Stimulated activated memory B cell treated with anti-CD40 and anti-IgM and Interleukin-4, amounts not matched to agents 10 μg/mL and 1 μg/mL and 100 μg/mL, for 72 hours (primary cell): ENCODE measurements at places on chromosomes 5 and 9.
A peak's percentile ranks its signal among the peaks of the same experiment; 100 is the strongest.

DNA sequence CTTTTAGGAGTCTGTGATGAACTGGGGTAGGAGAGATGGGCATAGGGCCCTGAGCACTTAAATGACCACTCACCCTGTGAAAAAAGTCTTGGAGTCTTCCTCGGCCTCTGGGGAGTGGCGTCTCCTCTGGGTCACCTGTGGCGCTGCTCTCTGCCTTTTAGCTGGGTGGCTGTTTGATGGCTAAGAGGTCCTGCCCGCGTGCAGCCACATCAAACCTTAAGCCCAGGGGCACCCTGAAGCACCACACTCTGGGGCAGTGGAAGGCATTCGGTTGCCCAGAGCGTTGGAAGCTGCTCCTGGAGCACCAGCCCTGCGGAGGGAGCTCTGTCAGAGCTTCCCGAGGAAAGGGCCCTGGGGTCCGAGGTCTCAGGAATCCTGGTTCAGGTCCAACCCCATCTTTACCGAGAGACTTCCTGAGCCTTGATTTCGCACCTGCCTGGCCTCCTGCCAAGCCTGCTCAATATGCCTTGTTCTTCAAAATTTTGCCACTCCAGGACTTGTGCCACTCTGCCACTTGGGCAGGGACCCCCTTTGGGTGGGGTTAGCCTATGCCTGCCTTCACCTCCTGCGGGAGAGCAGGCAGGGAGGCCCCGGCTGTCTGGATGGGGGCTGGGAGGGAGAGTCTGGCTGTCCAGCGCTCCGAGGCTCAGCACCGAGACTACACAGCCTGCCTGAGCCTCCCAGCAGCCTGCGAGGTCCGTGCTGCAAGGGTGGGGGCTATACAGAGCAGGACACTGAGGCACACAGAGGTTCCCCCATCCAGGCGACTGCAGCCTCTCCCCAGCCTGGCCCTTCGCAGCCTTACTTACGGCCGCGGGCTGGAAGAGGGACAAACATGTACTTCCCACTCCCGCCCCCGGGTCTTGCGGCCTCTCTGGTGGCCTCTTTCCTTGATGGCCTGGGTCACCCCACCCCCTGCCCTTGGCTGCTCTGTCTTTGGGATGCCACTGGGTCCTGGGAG lies 63.4 kb upstream of the RNU6ATAC start:
- ATAC-seq, result no peak

DNA sequence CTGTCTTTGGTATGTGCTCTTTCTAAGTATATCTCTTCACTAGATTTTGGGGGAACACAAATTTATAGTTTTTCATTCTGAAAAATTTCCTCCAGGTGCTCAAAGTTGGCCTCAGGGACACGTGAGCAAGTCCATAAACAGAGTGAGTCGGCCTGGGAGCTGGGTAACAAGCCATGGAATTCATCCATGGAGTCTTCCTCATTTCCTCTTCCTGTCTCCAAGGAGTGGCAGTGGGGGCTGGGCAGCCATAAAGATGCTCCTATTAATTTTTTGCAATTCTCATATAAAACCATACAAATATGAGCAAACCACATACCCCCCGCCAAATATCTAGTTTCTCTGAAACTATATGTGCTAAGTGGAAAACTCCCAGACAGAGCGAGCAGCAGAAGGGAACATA lies 136.6 kb upstream of the OTULINL start:
- no peak for ATAC-seq

GRCh38 chr5:151006704-151007334 lies 13.6 kb upstream of the GPX3 start:
- no peak for ATAC-seq

- ATAC-seq, result no peak
Observed at GRCh38 chr9:107269681-107270080, 13.4 kb upstream of the RAD23B start.

DNA sequence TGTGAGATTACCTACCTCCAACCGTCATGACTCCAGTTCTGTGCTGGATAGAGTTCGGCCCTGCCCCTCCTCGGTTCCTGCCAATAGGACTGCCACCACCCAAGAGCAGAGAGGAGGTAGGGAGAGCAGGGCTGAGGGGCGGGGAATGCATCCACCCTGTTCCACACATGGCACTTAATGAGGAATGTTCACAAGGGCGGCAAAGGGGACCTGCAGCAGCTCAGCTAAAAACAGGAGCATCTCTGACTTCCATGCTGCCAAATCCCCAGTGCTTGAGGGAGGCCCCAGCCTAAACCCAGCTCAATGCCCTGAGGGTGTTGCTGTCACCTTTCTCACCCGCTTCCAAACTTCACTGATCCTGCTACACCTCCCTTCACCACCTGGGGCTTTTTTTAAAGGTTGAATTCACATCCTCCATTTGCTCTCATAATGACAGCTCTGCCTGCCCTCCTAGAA lies 7.8 kb upstream of the DELE1 start:
- ATAC-seq, result peak; percentile 14

- no peak for ATAC-seq
Observed at GRCh38 chr5:81251922-81252321, 18.8 kb downstream of the CKMT2 start.

GRCh38 chr9:22773501-22774220 lies 327.0 kb downstream of the DMRTA1 start:
- ATAC-seq, result no peak

DNA sequence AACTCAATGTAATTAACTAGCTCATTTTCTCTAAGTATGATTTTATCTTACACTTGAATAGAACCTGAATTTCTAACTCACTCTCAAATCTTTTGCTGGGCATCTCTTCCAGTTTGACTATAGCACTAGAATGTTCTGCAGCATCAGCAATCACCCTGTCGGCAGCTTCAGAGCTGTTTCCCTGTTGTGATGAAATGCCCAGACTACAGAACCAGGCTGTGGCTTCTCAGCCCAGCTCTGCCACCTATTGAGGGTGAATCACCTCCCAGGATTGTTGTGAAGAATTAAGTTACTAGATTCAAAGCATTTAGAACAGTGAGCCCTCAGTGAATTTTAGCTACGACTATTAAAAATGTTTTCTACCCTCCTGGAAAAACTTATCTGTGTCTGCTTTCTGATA lies 90.4 kb upstream of the ANKRD55 start:
- ATAC-seq, result no peak

GRCh38 chr9:109504689-109505088 lies 6.6 kb upstream of the PTPN3 start:
- no peak for ATAC-seq

GRCh38 chr9:134360897-134361296 lies 34.6 kb downstream of the RXRA start:
- no peak for ATAC-seq

- no peak for ATAC-seq
Observed at GRCh38 chr9:34773306-34773910, 63.5 kb upstream of the CCL21 start.

GRCh38 chr5:33129309-33129708 lies 311.5 kb upstream of the TARS1 start:
- ATAC-seq, result no peak

GRCh38 chr5:149411738-149412519 lies 32.8 kb upstream of the IL17B start:
- no peak for ATAC-seq

DNA sequence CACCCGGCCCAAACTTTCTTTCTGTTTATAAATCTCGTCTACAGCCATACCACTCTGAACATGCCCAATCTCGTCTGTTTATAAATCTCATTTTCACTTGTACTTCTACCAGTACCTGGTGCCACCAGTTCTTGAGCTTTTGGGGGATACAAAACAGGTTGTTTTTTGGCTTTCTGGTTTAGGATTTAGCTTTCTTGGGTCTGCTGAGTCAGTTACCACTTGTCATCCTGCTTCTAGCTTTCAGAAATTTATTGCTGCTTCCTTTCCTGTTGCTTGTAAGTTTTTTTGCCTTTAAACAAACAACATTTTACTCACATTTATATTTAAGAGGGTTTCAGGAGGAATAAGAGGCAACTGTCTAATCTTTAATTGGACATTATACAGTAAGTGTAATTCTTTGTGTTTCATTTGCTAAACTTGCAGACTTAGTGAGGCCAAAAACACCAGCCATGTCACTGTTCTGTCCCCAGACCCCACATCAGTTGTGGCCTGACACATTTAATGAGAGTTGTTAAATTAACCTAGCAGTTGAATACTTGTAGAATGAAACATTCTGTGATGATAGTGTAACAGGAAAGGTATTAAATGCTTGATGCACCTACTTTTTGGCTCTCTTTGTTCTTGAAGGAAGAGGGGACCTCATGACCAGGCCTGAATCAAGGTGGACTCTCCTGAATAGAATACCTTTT lies 11.8 kb downstream of the NDFIP1 start:
- no peak for ATAC-seq

DNA sequence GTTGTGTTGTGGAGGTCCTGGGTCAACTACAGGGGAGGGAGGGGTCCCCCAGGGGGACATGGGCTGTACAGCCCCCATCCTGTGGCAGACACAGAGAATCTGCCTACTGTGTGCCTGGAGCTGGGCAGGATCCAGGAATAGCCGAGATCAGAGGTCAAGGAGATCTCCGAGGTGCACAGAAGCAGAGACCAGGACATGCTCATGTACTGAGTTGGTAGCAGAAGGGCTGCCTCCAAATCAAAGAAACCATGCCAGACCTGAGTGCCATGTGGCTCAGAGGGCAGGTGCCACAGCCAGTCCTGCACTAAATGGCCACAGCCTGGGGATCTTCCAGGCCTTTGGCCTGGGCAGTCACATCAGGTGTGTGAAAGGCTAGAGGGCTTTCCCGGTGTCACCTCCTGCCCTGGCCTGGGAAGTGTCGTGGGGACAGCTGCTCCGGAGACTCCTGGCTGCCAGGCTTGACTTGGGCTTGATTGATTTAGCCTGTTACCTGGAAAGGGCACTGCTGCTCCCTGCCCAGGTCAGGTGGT lies 27.8 kb downstream of the GSN start:
- no peak for ATAC-seq

DNA sequence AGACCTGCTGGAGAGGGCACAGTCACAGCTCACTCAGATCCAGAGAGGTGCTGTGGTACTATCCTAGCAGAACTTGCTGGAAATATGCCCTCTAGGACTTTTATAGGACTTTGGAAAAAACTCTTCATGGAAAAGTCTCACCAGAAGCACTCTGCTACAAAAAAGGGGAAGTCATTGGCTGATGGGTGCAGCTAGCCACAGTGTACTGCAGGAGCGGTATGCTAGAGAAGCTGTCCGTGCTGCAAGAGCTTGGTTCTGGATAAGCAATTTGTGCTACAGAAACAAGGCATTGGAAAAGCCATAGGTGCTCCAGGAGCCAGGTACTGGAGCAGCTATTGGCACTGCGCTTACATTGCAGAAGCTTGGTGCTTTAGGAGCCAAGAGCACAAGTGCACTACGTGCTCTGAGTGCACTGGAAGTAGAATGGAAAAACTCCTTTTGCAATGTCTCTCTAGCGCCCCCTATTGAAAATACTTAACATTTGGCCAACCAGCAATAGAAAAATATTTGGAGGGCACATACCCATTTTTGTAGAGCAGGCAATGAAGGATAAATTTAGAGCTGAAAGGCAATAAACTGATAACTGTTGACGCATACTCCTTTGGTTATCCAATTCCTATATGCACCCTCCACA lies 83.4 kb downstream of the MEGF10 start:
- no peak for ATAC-seq

DNA sequence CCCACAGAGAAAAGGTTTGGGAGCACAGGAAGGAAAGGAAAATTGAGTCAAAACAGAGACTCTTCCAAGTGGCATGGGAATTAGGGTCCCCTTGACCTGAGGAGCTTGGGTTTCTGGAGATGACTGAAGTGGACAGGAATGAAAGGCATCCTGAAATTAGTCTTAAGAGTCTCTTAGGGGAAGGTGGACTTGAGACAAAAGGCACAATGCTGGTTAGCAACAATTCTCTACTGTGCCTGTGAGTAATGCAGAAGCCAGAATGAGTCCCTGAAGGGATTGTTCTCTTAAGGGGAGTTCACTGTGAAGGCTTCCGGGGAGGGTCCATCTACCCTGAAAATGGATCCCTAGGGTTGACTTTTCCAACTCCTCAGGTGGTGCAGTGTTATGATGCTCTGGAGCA lies 58.4 kb upstream of the FOXE1 start:
- ATAC-seq, result no peak

DNA sequence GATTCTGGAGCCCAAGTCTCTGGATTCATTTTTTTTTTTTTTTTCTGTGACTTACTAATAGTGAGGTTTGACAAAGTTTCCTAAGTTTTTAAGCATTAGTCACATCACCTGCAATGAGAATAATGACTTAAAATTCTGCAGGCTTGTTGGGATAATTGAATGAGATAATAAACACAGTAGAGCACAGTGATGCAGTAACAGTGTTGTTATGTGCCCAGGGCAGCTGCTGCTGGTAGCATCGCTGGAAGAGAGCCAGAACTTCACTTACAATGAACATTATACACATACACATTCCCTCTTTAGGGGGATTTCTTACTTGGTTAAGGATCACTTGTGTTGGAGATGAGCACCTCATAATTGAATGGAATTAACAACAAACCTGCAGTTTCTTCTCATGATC lies 78.9 kb downstream of the ALDH7A1 start:
- no peak for ATAC-seq

- peak; percentile 85 for ATAC-seq
Observed at GRCh38 chr5:74326571-74327338, 313.8 kb downstream of the ENC1 start.

GRCh38 chr5:104171958-104172690 lies 609.5 kb upstream of the NUDT12 start:
- no peak for ATAC-seq

DNA sequence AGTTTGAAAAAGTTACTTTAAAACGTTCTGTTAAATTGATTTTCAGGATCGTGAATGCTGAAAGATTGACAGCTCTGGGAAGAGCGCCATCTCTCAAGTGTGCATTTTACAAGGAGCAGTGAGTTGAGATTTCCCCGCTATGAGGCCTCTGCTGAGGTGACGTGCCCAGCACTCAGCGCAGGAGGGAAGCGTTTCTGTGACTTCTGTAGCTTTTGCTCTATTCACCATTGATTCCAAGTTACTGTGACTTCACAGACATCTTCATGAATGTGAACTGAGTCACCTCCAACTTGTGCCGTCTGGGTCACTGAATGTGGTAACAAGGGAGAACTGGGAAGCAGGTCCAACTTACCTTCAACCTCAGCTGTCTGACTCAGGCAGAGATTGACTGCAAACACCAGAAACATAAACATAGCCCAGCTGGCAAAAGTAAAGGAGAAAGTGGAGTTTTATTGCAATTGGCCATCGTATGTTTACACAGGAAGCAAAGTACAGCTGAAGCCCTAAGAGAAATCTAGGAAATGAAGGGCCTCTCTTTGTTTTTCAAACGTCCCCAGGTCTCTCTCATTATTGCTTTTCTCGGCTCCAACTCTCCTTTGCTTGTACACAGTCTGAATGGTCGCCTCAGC lies 428.8 kb upstream of the CLINT1 start:
- no peak for ATAC-seq

DNA sequence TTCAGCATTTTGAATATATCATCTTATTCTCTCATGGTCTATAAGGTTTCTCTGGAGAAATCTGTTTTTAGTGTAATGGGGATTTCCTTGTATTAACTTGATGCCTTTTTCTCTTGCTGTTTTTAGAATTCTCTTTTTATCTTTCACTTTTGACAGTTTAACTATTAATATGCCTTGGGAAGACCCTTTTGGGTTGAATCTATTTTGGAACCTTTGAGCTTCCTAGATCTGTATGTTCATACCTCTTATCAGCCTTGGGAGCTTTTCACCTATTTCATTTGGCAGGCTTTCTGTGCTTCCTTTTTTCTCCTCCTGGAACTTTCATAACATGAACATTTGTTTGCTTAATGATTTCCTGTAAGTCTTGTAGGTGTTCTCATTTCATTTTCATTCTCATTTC lies 22.2 kb downstream of the RCL1 start:
- ATAC-seq, result no peak

GRCh38 chr9:132037458-132037857 lies 42.2 kb downstream of the MED27 start:
- ATAC-seq, result no peak
